ENCODE measurements at places on chromosomes 12 and 14. TPM values are rescaled to one million over a fixed set of nuclear protein-coding genes. Genes with fewer than 3 reads are reported as not detected.

DNA sequence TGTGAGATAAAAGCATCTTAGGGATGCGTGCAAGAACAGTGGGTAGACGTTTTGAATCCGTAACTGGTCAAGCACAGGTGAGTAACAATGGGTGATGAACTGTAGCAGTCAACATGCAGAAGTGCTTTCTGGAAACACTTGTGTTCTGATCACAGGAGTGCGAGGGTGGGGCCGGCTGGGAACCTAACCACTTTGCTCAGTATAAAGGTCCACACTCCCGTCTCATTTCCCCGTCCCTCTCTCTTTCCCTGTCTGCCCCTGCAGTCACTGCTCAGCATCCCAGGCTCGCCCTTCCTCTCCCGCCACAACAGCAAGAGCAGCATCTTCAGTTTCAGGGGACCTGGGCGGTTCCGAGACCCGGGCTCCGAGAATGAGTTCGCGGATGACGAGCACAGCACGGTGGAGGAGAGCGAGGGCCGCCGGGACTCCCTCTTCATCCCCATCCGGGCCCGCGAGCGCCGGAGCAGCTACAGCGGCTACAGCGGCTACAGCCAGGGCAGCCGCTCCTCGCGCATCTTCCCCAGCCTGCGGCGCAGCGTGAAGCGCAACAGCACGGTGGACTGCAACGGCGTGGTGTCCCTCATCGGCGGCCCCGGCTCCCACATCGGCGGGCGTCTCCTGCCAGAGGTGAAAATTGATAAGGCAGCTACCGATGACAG is 127.1 kb downstream of the FIGNL2 start:
- DNase-seq, result no peak

DNA sequence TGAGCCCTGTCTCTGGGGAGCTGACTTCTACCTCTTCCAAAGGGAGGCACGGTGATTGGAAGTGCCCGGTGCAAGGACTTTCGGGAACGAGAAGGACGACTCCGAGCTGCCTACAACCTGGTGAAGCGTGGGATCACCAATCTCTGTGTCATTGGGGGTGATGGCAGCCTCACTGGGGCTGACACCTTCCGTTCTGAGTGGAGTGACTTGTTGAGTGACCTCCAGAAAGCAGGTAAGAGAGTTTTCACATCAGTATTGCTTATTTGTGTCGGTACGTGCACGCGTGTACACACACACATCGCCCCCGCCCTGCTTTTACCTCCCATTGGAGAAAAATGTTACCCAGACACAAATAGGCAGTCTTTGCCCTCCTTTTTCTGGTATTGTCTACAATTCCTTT is 13.7 kb downstream of the PFKM start:
- no peak for DNase-seq

GRCh38 chr12:71162832-71163763 is 5.3 kb upstream of the TSPAN8 start:
- peak; percentile 19 for DNase-seq

GRCh38 chr14:20711685-20712084 is 23.1 kb downstream of the ANG start:
- no peak for DNase-seq

DNA sequence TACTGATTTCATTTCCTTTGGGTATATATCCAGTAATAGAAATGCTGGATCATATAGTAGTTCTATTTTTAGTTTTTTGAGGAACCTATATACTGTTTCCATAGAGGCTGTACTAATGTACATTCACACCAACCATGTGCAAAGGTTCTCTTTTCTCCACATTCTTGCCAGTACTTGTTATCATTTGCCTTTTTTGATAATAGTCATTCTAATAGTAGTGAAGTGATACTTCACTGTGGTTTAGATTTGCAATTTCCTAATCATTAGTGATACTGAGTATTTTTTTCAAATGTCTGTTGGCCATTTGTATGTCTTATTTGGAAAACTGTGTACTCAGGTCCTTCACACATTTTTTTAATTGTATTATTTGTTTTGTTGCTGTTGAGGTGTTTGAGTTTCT is 148.2 kb upstream of the NAV3 start:
- DNase-seq, result no peak

GRCh38 chr12:49881415-49882247 is 22.1 kb downstream of the FAIM2 start:
- DNase-seq, result no peak

The GNS gene
- 114 TPM for total RNA-seq

GRCh38 chr14:59305836-59306555 is 117.5 kb downstream of the DAAM1 start:
- DNase-seq, result no peak

The EPYC gene
- total RNA-seq, result not detected

DNA sequence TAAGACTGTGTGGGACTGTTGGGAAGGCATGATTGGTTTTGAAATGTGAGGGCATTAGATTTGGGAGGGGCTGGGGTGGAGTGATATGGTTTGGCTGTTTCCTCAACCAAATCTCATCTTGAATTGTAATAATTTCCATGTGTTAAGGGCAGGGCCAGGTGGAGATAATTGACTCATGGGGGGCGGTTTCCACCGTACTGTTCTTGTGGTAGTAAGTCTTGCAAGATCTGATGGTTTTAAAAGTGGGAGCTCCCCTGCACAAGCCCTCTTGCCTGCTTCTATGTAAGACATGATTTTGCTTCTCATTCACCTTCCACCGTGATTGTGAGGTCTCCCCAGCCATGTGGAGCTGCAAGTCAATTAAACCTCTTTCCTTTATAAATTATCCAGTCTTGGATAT is 76.6 kb upstream of the PPFIA2 start:
- no peak for DNase-seq

The FAM186B gene
- total RNA-seq, result 0.21 TPM

DNA sequence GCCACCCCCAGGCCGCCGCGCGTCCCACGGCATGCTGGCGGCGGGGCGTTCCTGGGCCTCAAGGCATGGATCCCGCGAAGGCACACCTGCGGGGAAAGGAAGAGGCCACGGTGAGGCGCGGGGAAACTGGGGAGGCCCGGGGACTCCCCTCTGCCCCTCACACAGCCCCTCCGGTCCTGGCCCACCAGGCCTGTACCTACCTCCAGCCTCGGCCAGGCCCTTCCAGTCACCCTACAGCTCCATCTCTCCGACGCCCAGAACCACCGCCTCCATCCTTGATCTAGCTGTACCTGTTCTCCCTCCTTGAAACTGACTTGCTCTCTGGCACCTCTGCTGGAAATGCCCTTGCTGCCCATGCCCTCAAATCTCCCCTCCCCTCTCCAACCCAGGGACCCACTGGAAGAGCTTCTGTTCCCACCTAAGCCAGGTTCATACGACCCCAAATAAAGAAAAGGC is 1.7 kb downstream of the ANKRD9 start:
- DNase-seq, result no peak

The BMP4 gene
- total RNA-seq, result 2.7 TPM

DNA sequence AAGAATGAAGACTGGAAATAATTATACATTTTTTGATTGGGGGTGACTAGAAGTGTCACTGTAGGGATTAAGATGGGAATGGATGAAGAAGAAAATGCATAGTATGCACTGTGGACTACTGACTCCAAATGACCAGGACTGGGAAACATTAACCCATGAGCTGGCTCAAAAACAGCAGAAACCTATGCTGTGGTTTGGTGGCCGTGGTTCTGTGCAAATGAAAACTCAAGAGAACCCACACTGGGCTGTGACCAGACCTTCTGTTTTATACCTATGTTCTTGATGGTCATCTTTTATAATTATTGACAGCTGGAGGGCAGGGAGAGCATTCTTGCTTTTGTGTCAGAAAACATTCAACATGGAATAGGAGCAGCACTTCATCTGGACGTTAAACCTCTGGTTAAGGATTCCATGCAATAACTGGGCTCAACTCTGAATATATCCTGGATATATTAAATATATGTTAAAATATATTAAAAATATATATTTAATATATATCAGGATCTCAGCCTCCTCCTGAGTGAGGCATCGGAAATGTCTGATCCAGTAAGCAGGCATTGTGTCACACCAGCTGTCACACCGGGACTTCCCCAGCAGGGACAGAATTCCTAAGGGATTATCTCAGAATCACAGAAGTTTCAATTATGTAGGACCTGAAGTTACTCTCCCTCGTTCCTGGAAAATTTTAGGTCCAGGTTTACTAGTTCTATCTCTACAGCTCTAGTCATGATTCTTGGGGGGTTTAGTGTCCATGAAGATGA is 48.5 kb downstream of the BBS10 start:
- no peak for DNase-seq

DNA sequence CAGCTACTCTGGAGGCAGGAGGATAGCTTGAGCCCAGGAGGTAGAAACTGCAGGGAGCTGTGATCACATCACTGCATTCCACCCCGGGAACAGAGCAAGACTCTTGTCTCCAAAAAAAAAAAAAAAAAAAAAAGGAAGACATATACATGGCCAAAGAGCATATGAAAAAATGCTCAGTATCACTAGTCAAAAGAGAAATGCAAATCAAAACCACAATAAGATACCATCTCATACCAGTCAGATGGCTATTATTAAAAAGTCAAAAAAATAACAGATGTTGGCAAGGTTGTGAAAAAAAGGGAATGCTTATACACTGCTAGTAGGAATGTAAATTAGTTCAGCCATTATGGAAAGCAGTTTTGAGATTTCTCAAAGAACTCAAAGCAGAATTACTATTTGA is 174.8 kb upstream of the ATF7IP start:
- no peak for DNase-seq

DNA sequence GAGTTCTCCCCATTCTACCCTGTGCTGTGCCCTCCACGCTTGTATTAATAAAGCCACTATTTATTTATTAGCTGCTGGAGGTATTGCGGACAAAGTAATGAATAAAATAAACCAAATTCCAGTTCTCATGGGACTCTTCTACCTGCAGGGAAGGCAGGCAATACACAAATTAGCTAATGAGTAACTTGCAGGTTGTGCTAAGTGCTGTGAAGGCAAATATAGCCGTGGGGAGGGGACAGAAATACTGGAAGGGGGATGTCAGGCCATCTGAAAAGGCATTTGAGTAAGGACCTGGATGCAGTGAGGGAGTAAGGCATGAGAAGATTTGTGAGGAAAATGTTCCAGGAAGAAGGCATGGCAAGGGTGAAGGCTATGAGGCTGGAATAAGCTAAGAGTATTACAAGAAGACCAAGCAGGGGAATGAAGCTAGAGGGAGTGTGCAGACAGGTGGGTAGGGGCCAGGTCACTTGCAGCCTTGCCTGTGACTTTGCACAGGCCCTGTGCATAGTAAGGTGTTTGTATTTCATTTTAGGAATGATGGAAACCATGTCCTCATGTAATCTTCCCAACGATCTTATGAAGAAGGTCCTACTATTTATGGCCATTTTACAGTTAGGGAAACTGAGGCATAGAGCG is 167.5 kb downstream of the PTPN11 start:
- no peak for DNase-seq

GRCh38 chr12:106233011-106233410 is 14.8 kb downstream of the CKAP4 start:
- no peak for DNase-seq

DNA sequence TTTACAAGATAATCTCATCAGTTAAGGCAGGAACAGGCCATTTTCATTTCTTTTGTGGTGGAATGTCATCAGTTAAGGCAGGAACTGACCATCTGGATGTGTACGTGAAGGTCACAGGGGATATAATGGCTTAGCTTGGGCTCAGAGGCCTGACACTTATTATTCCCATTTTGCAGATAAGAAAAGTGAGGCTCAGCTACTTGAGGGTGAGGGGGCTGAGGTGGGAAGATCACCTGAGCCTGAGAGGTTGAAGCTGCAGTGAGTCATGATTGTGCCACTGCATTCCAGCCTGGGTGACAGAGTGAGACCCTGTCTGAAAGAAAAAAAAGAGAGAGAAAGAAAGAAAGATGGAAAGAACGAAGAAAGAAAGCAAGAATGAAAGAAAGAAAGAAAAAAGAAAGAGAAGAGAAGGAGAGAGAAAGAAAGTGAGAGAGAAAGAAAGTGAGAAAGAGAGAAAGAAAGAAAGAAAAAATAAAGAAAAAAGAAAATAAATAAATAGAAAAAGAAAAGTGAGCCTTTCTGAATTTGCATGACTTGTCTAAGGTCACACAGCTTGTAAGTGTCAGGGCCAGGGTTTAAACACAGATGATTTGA is 142.0 kb downstream of the TMEM30B start:
- DNase-seq, result no peak

DNA sequence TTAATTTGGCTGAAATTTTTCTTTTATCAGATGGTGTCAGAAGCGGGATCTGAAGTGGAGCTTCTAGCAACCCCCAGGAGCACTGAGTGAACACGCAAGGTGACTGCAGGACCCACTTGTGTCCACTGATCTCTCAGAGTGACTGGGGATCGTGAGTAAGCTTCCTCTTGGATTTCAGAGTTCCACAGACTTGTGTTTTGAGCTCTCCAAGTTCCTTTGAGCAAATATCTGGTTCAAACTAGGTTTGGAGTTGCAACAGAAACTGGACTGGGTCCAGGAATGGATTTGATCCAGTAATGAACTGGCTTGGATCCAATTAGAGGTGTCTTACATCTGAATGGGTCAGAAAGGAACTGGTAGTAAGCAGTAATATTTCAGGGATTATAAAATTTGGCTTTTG is 24.7 kb upstream of the B4GALNT1 start:
- no peak for DNase-seq

DNA sequence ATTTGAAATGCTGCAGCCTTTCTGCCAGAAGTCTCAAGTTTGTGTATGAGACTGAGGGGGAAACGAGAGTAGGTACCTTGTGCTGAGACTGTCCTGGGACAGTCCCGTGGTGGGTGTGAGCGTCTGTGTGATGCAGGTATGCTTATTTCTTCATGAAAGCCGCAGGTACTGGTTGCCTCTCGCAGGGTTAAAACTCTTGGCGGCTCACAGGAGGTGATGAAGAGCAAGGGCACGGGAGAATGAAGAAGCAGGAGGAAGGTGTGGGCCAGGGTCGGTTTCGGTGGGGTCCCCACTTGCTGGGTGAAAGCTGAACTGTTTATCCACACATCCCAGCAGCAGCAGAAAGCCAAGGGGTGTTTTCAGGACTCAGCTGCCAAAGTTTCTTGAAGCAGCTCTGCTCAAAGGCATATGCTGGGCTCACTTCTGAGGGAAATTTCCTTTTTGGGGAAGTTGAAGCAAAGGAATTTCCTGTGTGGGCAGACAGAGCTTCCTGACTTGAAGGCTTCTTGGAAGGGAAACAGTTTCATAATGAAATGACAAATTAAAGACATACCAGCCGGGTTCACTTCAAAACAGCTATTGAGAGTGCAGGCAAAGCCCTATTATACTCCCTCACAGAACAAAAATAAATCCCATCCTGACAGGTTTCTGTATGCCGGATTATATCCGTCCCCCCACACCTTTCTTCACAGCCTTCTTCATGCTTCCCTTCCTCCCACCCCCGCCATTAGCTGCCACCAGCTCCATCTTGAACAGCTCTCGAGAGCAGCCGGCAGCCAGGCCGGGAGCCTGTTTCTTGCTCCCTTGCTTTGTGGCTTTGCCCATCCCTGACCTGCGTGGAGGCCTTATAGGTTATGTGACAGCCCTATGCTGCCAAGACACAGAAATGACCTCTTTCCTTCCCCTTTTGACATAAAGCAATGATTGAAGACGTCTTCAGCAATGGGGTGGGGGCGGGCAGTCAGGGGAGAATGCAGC is 116.6 kb downstream of the ETV6 start:
- no peak for DNase-seq

GRCh38 chr12:109677279-109677691 is 36.3 kb upstream of the FAM222A start:
- no peak for DNase-seq

The LIN7A gene
- 1.3 TPM for total RNA-seq

GRCh38 chr12:121388421-121388981 is 11.4 kb upstream of the RNF34 start:
- DNase-seq, result peak; percentile 35

GRCh38 chr12:109947521-109947920 is 47.4 kb downstream of the TCHP start:
- no peak for DNase-seq
